Epithelial cell of proximal tubule (primary cell): ENCODE measurements at places on chromosomes 11 and 22. TPM values are rescaled to one million over a fixed set of nuclear protein-coding genes. Genes with fewer than 3 reads are reported as not detected.

The MPPED2 gene
- total RNA-seq, result 0.07 and 0.17 TPM in 2 replicates

The CRYBB2 gene
- 0.14 TPM in 1 of 2 replicates, not detected in the other for total RNA-seq

The NCAM1 gene
- 2.2 and 3.1 TPM in 2 replicates for total RNA-seq

The FGF3 gene
- total RNA-seq, result not detected in 2 replicates

The DBX1 gene
- total RNA-seq, result not detected in 2 replicates

The ASRGL1 gene
- 19.7 and 25.8 TPM in 2 replicates for total RNA-seq

The MMP7 gene
- 238 and 321 TPM in 2 replicates for total RNA-seq

The POLR2F gene
- 136 and 147 TPM in 2 replicates for total RNA-seq

The TRIM29 gene
- 0.22 TPM in 1 of 2 replicates, not detected in the other for total RNA-seq

The PPP1R14B gene
- total RNA-seq, result 674 and 753 TPM in 2 replicates

The APOL5 gene
- total RNA-seq, result not detected in 2 replicates

The PTS gene
- total RNA-seq, result 53.6 and 57.2 TPM in 2 replicates

The FAM118B gene
- total RNA-seq, result 26.0 and 28.1 TPM in 2 replicates

The MUC15 gene
- not detected in 2 replicates for total RNA-seq

The CYP2D6 gene
- 0.14 and 0.29 TPM in 2 replicates for total RNA-seq

The BARX2 gene
- 0.22 and 0.40 TPM in 2 replicates for total RNA-seq

The FAT3 gene
- 0.80 and 1.2 TPM in 2 replicates for total RNA-seq

The UPK3A gene
- 2.0 TPM in 1 of 2 replicates, not detected in the other for total RNA-seq

The RASSF10 gene
- total RNA-seq, result 1.6 and 3.0 TPM in 2 replicates

The POU2AF2 gene
- not detected in 2 replicates for total RNA-seq

The KDM4D gene
- total RNA-seq, result 1.7 and 1.8 TPM in 2 replicates

The HEPHL1 gene
- total RNA-seq, result not detected in 2 replicates

The PGGHG gene
- 7.8 and 13.1 TPM in 2 replicates for total RNA-seq

The TRPM5 gene
- total RNA-seq, result not detected in 2 replicates

The TMA7B gene
- total RNA-seq, result not detected in 2 replicates

The MEI1 gene
- 0.14 and 0.35 TPM in 2 replicates for total RNA-seq

The SLC17A6 gene
- not detected in 2 replicates for total RNA-seq

The C22orf31 gene
- total RNA-seq, result not detected in 2 replicates

The TRIM34 gene
- total RNA-seq, result 2.4 and 7.8 TPM in 2 replicates

The SMTN gene
- 138 and 166 TPM in 2 replicates for total RNA-seq

The MS4A10 gene
- total RNA-seq, result not detected in 2 replicates

The PATE2 gene
- total RNA-seq, result 0.07 TPM in 1 of 2 replicates, not detected in the other

The APOL1 gene
- 5.7 and 7.2 TPM in 2 replicates for total RNA-seq

The CCS gene
- total RNA-seq, result 19.4 and 22.1 TPM in 2 replicates

The SLC22A9 gene
- not detected in 2 replicates for total RNA-seq

The MAPK8IP2 gene
- 0.23 and 0.43 TPM in 2 replicates for total RNA-seq
